Lung (tissue), 17 donors: ENCODE measurements at places on chromosomes 11 and 22. TPM values are rescaled to one million over a fixed set of nuclear protein-coding genes. Genes with fewer than 3 reads are reported as not detected.

- no peaks in the 10 kb centered on the region for H3K4me1 ChIP-seq
- no peak overlapping the region for H3K4me3 ChIP-seq
- H3K27ac ChIP-seq = no peak overlapping the region
Measured at GRCh38 chr11:104366321-104366734, 202.4 kb upstream of the PDGFD start.

The PRMT3 gene
- total RNA-seq = 19.7 TPM

- H3K36me3 ChIP-seq = peaks cover 29% of the 10 kb centered on the region
- no peak overlapping the region for H3K4me3 ChIP-seq
- no peaks in the 10 kb centered on the region for H3K27me3 ChIP-seq
- no peak for DNase-seq
Measured at GRCh38 chr11:65851811-65852507, 6.0 kb downstream of the CFL1 start.

The OLFML1 gene
- total RNA-seq = 28.1 TPM

The OR52I1 gene
- total RNA-seq = not detected

DNA sequence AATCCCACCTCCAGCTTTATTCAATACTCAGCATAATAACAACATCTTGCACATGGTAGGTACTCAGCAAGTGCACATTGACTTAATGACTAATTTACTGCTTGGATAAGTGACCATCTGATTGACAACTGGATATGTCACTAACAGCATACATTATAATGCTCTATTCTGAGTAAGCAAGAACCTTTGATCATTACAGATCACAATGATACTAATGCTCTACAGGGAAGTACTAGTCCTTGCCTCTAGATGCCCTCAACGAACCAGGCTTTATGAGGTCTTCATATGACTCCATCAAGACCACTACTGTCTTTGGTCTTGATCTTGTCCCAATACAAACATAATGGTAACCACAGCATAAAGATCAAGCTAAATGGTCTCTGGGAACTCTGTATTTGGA lies 167.6 kb upstream of the MTMR2 start:
- H3K27me3 ChIP-seq = no peaks in the 10 kb centered on the region
- peaks cover 15% of the 10 kb centered on the region for H3K36me3 ChIP-seq
- H3K4me1 ChIP-seq = peaks cover 6% of the 10 kb centered on the region
- H3K4me3 ChIP-seq = no peak overlapping the region
- no peak for DNase-seq

DNA sequence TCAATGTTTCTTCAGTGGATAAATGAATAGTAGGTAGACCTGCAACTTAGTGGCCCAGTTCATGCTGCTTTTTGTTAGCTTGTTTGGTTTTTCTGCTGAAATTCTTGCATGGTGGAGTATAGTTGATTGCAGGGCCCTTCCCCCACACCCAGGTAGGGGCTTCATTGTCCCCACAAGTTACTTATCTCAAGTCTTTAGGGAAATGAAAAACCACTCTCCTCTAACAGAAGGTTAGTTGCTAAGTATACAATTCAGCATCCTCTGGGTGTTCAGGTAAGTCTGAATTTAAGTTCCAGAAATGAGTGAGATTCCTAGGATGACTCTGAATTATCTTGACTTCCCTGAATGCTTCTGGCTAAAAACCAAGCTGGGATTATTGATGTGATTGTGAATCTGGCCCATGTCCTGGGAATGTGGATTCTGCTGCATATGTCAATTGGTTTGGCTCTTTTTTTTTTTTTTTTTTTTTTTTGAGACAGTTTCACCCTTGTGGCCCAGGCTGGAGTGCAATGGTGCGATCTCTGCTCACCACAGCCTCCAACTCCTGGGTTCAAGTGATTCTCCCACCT lies 40.3 kb downstream of the BCL2L13 start:
- H3K4me1 ChIP-seq = no peaks in the 10 kb centered on the region
- H3K36me3 ChIP-seq = peaks cover 1% of the 10 kb centered on the region
- no peak overlapping the region for H3K4me3 ChIP-seq
- no peak overlapping the region for H3K27ac ChIP-seq
- DNase-seq = no peak

GRCh38 chr11:126599217-126599897 lies 243.9 kb downstream of the ST3GAL4 start:
- no peaks in the 10 kb centered on the region for H3K36me3 ChIP-seq
- DNase-seq = no peak
- H3K4me1 ChIP-seq = peaks cover 8% of the 10 kb centered on the region
- H3K27ac ChIP-seq = no peak overlapping the region
- H3K27me3 ChIP-seq = no peaks in the 10 kb centered on the region

DNA sequence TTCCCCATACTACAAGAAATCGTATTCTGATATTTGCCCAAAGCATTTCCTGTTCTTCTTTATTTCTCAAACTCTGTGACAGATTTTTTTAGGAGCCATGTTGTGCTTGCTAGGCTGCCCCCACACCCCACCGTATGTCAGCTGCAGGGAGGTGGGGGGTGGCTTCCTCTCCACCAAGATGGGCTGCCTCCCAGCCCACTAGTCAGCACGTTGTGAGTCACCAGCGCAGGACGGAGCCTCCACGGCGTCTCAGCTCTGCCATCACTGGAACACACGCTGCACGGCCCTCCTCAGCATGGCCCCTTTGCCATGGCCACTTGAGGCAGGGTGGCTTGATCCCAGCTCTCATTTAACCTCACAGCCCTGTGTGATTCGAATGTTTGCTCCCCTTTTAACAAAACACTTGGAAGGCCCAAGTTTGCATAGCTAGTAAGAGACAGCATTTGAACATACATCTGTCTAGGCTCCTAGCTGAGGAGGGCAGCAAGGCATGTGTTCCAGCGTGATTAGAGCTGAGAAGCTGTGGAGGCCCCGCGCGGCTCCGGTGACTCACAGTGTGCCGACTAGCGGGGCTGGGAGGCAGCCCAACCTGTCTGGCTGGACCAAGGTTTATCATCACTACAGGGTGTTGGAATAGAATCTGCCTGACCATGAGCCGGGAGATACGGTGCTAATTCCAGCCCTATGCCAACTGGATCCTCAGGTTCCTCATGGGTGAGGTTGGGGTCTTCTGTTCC lies 180.7 kb upstream of the NCAM1 start:
- no peaks in the 10 kb centered on the region for H3K4me1 ChIP-seq
- no peaks in the 10 kb centered on the region for H3K27me3 ChIP-seq
- DNase-seq = no peak
- H3K4me3 ChIP-seq = no peak overlapping the region

- H3K27ac ChIP-seq = no peak overlapping the region
- no peaks in the 10 kb centered on the region for H3K27me3 ChIP-seq
- no peaks in the 10 kb centered on the region for H3K4me1 ChIP-seq
- DNase-seq = no peak
Measured at GRCh38 chr22:42704896-42705295, 15.8 kb downstream of the A4GALT start.
